H4 (cell line): ENCODE measurements at places on chromosomes 5 and 9. TPM values are rescaled to one million over a fixed set of nuclear protein-coding genes. Genes with fewer than 3 reads are reported as not detected.

Gene IL5
- total RNA-seq, result not detected in 2 replicates

- no peak for DNase-seq
Measured at GRCh38 chr5:90479611-90480385, 5.1 kb downstream of the POLR3G start.

DNA sequence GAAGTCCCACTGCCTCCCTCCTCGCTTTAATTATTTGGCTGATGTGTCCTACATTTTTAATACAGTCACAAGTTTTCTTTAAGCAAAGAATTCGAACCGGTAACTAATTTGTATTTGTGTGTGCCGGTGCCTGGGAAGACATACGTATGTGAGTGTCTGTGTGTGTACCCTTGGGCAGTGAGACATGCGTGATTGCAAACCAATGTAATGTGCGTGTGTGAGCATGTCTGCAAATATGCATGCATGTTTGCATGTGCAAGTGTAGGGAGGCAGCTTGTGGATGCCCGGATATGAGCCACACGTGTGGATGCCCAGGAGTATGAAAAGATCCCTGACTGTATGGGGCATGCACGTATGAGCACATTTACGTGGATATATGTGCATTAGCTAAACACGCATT lies 44.4 kb upstream of the NEK6 start:
- DNase-seq, result no peak

GRCh38 chr5:93273176-93273575 lies 307.8 kb downstream of the NR2F1-AS1 start:
- peak; percentile 14 for DNase-seq

DNA sequence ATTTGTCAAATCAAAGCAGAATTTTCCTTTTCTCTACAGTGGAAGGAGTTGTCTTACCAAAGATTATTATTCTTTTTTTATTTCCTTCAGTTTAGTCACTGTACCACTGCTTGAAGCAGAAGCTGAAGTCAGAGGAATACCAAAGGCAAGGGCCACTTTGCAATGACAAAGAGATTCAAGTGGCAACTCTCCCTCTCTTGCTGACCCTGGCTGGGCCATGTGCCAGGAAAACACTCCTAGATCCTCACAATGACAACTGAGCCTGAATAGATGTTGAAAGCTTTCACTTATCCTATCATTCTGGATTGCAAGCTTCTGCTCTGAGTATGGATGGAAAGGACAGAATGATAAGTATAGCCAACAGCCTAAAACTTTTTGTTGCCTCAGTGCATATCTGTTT lies 618.3 kb downstream of the NR2F1-AS1 start:
- no peak for DNase-seq

Gene TMEM215
- total RNA-seq, result 0.08 TPM in 1 of 2 replicates, not detected in the other

Gene NFIB
- 10.2 and 11.3 TPM in 2 replicates for total RNA-seq

DNA sequence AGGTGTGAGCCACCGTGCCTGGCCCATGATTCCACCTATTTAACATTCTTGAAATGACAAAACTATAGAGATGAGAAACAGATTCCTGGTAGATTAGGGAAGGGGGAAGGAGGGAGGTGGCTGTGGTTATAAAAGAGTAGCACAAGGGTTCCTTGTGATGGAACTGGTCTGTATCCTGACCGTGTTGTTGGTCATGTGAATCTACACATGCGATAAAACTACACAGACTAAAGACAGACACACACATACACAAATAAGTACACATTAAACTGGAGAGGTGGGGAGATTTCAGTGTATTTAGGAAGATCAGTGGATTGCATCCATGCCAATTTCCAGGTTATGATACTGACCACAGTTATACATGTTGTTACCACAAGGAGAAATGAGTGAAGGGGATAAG lies 60.9 kb downstream of the RNF130 start:
- DNase-seq, result no peak

DNA sequence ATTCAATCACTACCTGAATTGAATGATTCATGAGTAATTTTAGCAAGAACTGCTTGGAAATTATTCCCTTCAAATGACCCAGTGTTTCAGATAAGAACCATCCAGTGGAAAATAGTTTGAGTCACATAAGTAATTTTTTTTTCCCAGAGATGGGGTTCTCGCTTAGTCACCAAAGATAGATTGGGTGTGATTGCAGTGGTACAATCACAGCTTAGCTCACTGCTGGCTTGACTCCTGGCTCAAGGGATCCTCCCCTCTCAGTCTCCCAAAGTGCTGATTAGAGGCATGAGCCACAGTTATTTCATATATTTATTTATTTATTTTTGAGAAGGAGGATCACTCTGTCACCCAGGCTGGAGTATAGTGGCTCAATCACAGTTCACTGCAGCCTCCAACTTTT lies 574.5 kb upstream of the ARRDC3 start:
- peak; percentile 15 for DNase-seq

- no peak for DNase-seq
Measured at GRCh38 chr5:121019734-121020133, 555.6 kb downstream of the PRR16 start.

Gene DOCK2
- total RNA-seq, result 1.0 and 1.4 TPM in 2 replicates

DNA sequence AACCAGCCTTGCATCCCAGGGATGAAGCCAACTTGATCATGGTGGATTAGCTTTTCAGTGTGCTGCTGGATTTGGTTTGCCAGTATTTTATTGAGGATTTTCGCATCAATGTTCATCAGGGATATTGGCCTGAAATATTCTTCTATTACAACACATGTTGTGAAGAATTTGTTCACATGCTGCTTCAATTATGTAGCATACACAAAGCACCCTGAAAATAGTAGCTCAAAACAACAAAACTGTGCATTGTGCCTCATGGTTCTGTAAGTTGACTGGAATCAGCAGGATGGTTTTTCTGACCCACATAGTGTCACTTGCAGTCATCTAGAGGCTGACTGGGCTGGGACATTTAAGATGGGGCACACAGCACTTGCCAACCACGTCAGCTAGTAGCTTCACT lies 193.9 kb downstream of the SYK start:
- no peak for DNase-seq

GRCh38 chr5:143051244-143052058 lies 281.3 kb downstream of the ARHGAP26 start:
- peak; percentile 74 for DNase-seq

- no peak for DNase-seq
Measured at GRCh38 chr9:136316896-136317676, 10.3 kb upstream of the GPSM1 start.

DNA sequence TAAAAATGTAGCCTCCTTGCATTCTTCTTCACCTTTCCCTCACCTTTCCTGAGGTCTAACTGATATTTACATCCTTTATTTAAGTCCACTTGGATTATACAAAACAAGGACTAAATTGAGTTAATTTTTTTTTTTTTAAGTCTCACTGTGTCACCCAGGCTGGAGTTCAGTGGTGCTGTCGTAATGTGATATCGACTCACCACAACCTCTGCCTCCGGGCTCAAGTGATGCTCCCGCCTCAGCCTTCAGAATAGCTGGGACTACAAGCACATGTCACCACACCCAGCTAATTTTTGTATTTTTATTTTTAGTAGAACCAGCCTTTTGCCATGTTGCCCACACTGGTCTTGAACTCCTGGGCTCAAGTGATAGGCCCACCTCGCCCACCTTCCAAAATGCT lies 195.3 kb downstream of the BNC2 start:
- DNase-seq, result no peak

DNA sequence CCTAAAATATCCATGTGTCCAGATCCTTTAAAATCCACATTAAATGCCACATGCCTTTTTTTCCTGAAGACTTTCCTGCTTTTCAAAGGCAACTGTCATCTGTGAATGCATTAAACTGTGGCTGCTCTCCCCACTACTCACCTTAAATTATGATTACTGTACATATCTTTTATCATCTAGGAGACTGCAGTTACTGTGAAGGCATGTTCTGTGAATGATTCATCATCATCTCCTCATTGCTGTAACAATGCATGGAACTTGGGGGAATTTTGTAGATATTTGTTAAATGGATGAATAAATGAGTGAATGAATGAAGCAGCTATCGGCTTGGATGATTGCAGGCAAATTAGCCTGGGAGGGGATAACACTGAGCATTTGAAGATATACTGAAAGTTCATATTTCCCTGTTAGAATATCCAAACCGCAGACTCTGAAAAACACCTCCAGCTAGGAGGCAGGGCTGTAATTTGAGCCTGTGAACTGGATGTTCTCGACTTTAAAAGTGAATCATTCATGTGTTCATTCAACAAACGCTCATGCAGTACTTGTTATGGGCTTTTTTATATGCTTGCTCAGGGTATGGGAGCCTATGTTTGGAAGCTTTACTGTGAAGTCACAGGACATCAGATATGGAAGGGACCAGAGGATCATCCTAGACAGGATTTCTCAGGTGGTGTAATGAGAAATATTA lies 519.2 kb downstream of the KIF4B start:
- DNase-seq, result no peak

DNA sequence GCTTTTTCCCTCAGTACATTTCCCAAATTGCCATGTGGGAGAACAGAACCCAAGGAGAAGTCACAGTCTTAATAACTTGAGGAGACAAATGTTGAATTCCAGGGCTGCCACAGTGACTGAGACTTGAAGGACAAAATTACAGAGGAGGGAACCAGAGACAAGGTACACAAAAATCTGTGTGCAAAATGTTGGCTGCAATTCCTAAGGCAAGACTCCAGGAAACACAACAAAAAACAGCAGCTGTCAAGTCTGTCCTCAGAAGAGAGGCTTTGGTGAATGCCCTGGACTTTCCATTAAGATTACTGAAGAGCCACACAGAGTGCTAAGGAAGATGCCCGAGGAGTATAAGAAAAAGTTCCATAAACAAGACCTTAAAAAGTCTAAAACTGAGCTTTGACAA lies 21.1 kb downstream of the AP3B1 start:
- DNase-seq, result no peak

DNA sequence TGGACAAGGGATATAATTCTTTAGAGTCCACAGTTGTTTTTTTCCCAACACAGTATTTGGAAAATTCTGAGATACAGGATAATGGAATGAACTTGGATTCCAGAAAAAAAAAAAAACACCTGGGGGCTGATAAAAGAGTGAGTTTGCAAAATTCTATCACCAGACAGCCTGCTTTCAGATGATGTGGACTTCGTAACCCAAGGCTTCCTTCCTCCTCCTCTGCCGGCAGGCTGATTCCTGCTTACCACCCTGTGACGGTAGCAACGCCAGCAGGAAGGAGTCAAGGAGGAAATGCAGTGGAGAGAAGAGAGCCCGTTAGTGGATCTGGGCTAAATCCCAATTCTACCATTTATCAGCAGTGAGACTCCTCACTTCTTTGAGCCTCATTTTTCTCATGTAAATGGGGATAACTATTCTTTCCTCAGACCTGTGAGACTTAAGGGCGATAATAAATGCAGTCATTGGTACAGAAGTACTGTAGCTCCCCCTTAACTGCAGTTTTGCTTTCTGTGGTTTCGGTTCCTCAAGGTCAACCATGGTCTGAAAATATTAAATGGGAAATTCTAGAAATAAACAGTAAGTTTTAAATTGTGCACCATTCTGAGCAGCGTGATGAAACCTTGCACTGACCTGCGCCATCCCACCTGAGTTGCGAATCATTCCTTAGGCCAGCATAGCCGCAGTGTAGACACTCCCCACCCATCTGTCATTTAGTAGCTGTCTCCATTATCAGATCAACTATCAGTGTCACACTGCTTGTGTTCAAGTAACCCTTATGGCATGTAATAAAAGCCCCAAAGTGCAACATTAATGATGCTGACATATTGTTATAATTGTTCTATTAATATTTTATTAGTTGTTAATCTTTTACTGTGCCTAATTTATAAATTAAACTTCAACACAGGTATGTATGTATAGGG lies 71.4 kb downstream of the DCP2 start:
- DNase-seq, result no peak

Gene MYORG
- 1.9 and 2.7 TPM in 2 replicates for total RNA-seq

Gene TEK
- total RNA-seq, result 0.35 and 0.68 TPM in 2 replicates

Gene ADAMTS2
- 0.21 and 1.2 TPM in 2 replicates for total RNA-seq

Gene SPINK7
- not detected in 2 replicates for total RNA-seq

Gene GABRA1
- total RNA-seq, result 0.62 and 2.4 TPM in 2 replicates

DNA sequence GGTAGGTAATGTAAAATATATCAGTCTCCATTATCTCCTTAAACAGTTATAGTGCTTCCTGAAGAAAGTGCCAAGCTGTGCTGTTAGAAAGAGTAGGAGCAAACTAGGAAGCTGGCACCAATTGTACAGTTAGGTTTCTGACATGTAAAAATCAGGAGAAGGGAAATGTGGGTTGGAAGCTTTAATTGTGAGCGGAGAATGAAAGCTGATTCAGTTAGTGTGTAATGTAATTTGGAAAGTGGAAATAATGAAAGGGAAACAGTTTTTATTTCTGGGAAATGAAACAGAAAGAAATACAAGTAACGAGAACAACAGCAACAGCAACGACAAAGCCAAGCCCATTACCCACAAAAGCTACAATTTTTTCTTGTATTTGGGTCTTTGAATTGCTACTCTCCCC lies 48.8 kb upstream of the JAK2 start:
- DNase-seq, result no peak

DNA sequence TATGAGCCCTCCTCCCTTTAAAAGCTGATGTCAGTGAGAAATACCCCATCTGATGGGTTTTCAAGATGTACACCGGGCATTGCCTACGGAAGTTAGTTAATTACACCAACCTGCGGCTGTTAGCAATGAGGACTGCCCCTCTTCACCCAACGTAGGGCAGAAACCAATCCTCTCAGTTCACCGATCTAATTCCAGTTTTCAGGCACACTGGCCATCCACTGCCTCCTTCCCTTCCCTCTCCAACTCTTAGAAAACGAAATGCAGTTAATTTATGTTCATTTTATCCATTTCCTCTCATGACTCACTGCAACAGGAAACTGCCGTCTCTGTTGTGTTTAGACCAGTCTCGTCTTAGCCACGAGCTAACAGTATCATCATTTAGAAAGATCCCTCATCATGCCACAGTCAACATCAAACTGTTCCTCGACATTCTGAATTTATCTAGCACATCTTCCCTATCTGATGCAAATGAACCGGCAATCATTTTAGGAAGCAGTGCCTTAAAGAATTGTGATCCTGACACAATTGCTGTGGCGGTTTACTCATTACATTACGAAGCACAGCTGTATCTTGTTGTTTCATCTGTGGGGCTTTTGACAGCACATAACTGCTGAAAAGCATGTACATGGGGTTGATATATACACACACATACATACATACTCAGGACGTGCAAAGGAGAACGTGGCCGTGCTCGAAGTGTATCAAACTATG lies 168.6 kb downstream of the EFNA5 start:
- peak; percentile 40 for DNase-seq

DNA sequence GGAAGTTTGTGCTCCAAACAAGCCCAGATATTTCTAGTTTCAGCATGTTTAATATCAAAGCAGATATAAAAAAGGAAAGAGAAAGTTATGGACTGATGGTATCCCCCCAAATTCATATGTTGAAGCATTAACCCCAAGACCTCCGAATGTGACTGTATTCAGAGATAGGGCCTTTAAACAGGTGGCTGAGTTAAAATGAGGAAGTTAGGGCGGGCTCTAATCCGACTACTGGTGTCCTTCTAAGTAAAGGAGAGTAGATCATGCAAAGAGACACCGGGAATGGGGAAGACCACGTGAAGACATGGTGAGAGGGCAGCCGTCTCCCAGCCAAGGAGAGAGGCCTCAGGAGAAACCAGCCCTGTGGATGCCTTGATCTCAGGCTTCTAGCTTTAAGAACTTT lies 324.1 kb upstream of the KIF2A start:
- DNase-seq, result no peak

GRCh38 chr5:52013523-52013922 lies 630.3 kb downstream of the ISL1 start:
- no peak for DNase-seq

- DNase-seq, result no peak
Measured at GRCh38 chr5:67014957-67015400, 181.6 kb downstream of the CD180 start.
